Neural crest cell (in vitro differentiated cells): ENCODE measurements at places on chromosomes 12 and 14.

- peak; percentile 52 for DNase-seq
Observed at GRCh38 chr14:90556012-90556477, 159.2 kb downstream of the CALM1 start.

- no peak for DNase-seq
Observed at GRCh38 chr12:4151362-4152121, 122.0 kb upstream of the CCND2 start.

GRCh38 chr12:1845886-1846285 is 25.5 kb downstream of the LRTM2 start:
- DNase-seq, result no peak

DNA sequence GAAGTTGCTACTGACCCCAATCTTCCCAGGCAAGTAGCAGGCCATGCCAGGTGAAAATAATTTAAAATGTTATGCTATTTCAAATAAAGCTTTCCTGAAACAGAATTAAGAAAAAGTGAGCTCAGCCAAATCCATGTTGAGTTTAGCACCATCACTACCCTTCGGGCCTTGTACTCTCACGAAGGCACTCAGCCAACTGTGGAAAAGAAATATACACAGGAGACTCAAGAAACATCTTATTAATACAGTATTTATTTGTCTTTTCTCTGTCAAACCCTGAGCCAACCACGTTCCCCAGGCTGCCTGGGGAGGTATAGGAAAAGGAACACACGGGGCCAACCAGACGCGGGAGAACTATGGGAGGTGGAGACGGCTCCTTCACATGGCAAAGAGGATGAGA is 10.9 kb downstream of the ATP5MC2 start:
- no peak for DNase-seq

DNA sequence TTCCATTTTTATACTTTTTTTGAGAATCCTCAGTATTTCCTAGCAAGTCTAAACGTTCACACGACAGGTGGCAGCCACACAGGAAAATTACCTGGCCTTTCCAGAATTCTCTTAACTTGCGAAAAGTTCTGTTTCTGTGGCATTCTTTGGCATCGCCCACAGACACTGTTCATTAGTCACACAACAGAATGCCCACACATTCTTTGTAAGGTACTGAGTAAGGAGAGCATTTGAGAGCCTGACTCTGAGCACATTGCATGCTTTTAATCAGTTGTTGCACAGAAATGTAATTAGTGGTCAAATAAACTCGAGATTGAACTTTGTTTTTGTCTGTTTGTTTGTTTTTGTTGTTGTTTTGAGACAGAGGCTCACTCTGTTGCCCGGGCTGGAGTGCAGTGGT is 52.4 kb downstream of the LMNTD1 start:
- no peak for DNase-seq

DNA sequence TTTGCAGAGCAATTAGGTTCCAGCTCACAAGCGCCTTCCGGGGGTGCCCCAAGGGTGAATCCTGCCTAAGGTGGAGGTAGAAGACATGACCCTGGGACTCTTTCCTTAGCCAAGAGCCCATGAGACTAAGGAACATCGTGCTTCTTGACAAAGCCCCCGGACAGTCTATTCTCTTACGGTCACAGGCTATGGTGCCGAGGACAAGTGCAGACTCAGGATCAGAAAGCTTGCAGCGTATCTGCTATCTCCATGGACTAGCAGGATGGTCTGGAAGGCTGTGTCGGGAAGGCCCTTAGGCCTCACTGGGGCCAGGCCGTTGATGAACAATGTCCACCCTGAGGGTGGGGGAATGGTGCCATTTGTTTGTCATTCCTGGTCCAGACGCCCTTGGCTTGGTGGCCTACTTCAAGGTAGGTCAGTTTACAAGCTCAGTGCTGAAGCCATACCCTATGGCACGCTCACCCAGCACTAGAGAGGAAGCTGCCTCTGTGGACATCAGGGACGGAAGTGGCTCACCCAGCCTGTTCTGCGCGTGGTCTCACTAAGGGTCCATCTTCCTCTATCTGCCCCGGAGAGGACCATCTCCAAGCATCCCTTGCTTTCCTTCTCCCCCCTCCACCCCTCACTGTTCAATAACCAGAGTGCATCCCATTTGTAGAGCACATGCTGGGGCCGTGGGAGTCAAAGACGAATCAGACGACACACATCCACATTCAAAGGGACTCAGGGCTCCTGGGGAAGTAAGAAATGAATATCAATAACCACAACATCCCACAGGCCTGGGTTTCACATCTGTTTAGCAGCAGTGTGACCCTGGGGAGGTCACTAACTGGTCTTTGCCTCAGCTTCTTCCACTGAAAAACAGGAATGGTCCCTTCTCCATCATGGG is 45.0 kb upstream of the IQSEC3 start:
- DNase-seq, result no peak

DNA sequence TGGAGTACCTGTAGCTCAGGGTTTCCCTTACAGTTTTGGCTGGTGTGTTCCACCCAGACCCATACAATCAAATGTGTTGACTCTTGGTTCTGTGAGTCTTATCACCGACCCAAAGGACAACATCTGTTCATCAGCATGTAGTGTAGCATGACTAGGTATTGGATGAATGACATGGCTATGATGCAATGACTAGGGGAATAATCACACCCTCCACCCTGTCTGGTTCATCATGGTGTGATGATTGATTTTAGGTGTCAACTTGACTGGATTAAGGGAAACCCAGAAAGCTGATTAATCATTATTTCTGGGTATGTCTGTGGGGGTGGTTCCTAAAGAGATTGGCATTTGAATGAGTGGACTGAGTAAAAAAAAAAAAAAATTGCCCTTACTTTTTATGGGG is 311.3 kb downstream of the DPF3 start:
- DNase-seq, result no peak

DNA sequence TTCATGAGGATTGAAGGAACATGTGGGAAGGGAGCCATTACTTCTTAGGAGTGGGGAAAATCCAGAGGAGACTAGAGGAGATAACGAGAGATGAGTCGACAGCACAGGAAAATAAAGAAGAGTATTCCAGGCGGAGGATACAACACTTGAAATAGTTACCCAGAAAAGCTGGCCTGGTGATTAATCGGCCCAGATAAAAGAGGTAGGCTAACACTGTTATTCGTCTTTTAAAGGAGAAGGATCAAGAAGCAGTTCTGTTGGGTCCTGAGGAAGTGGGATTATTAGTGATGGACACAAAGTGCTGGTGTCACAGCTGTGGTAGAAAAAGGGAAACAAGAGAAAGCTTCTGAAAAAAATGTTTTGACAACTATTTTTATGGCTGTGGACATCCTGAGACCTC is 425.3 kb downstream of the ZFP36L1 start:
- no peak for DNase-seq

GRCh38 chr12:101582937-101583336 is 11.8 kb upstream of the MYBPC1 start:
- DNase-seq, result no peak

GRCh38 chr12:111024205-111024801 is 103.9 kb upstream of the MYL2 start:
- peak; percentile 70 for DNase-seq

DNA sequence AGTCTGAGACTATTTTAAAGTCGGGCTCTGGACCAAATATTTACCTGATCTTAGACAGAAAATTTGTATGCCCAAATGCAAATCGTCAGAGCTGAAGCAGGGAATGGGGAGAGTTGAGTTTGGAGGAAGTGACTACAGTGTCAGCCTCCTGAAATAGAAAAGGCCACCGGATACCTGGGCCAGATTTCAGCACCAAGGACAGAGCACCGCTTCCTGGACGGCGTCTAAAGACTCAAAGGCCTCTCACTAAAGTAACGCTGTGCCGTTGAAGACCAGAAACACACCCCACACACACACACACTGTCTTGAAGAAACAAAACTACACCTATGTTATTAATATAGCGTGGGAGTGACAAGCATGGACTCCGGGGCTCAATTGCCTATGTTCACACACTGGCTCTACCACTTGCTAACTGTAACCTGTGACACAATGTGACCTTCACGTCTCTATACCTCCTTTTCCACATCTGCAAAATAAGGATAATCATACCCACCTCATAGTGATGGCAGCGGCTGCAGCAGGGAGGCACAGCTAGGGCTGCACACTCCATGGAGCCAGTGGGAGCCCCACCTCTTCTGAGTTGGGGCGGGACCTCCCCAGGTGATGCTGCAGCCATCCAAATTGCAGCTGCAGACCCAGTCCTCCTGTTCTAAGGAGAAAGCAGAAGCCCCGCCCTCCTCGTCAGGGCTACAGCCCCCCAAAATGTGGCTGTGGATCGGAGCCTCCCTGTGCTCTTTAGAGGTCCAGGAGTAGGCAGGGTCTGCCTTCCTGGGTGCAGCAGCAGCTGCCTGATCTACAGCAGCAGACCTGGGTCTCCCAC is 35.6 kb downstream of the KRT76 start:
- DNase-seq, result peak; percentile 81

GRCh38 chr12:128619263-128619662 is 204.5 kb downstream of the SLC15A4 start:
- DNase-seq, result no peak

DNA sequence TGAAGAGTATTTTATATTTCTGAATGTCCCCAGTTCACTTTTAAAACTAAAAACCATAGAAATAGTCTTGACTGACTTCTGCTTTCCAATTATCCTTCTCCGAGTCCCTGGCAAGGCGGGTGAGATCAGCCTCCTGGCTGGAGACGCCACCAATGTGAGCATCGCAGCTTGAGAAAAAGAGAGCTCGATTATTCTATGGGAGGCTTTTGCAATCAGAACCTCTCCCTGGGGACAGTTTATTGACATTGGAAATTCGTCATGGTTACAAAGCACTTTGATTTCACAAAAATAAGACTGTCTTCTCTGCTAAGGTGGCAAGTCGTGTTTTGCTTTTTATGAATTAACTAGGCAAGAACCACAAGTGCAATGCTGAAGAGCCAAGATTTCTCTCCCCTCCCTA is 23.6 kb upstream of the GPHB5 start:
- no peak for DNase-seq

DNA sequence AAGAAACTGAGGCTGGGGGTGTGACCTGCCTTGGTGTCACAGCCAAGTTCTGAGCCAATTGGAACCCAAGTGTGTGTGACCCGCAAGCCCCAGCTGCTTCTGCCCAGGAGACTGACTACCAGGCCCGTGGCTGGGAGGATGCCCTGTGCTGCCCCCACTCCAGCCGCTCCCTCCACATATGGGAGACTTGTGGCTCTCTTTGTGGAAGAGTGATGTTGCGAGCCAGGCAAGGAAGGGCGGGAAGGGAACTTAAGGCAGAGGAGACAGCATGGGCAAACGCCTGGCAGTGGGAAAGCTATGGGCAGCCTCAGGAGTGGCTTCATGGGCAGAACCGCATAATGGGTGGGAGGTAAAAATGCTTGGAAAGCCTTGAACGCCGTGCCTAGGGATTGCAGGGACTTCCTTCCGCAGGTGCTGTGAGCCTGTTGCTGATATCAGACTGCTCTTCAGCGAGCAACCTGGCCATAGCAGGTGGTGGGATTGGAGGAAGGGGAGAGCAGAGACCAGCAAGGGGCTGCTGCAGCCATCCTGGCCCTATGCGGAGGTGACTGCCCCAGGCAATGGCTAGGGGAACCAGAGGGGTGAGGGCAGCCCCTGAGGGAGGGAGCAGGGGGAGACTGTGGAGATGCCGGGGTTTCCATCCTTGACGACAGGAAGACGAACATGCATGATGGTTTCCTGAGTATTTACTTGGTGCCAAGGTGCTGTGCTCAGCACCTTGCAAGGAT is 115.7 kb downstream of the LGMN start:
- no peak for DNase-seq

DNA sequence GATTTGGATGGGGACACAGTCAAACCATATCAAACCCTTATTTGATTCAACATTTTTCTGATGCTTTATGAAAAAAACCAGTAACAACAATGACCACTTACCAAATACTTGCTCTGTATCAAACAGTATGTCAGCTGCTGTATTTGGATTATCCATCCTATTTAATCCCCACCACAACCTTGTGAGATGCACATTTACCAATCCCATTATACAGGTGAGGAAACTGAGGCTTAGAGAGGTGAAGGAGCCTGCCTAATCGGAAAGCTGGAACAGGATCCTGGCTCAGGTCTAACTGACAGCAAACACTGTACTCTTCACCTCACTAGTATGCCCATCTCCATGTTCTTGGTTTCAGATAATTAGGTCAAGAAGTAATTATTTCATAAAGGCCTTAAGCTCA is 13.8 kb downstream of the CHST11 start:
- no peak for DNase-seq

GRCh38 chr12:131826097-131826928 is 1.9 kb upstream of the MMP17 start:
- no peak for DNase-seq

DNA sequence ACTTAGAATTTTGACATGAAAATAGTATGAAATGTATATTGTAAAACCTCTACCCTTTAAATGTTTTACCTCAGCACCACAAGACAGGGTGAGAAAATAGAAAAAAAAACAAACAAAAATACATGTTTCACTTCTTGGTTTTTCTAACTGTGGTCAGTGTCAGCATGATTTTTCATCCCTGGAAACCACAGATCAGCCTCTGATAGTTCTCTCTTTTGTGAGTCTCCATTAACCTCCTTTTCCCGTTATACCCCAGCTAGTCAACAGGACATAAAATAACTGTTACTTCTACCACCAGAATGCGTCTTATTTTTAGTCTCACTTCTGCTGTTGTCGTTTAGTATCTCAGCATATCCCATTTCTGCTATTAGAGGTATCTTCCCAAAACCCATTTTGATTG is 48.3 kb upstream of the KCNMB4 start:
- no peak for DNase-seq

DNA sequence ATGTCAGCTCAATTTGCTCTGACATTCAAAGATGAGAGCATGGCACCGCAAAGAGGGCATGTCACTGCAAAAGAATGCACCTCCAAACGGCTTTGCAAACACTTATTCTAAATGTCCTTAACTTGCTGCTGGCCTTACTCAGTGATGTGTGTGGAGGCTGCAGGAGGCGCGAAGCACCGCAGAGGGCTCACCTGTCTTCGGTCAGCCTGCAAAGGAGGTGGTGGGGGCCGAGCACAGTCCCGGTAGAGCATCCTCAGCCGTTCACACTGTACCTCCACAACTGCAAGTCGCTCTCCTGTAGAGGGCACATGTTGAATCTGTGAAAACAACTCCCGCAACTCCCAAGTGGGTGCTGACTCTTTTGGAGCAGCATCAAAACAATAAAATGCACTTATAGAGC is 93.8 kb downstream of the TRAFD1 start:
- no peak for DNase-seq

- no peak for DNase-seq
Observed at GRCh38 chr12:89247967-89248366, 104.3 kb downstream of the DUSP6 start.

DNA sequence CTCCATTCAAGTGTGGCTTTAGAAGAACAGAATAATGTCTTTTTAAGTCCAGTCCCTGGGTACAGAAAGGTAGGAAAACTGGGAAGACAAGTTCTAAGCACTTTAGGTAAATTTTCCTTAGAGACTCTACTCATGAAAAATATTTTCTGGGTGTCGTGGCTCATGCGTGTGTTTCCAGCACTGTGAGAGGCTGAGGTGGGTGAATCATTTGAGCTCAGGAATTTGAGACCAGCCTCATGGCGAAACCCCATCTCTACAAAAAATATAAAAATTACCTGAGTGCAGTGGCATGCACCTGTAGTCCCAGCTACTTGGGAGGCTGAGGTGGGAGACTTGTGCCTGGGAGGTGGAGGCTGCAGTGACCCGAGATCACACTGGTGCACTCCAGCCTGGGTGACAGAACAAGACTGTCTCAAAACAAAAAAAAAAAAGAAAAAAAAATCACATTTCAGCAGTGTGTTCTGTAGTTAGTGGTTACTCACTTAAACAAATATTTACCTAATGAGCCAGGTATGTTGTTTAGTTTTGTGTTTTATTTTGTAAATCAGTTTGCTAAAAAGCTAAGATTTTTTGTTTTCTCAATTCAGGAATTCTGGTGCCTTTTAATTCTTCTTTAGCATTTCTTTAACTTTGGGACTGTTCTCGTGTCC is 52.3 kb upstream of the RD3L start:
- no peak for DNase-seq
